T-helper 2 cell treated with Interferon-gamma antibody and Interleukin-4, amounts not matched to agents 5 μg/mL and 100 μg/mL, for 36 hours (primary cell): ENCODE measurements at places on chromosomes 5 and 9.
A peak's percentile ranks its signal among the peaks of the same experiment; 100 is the strongest.

GRCh38 chr5:167723254-167723871 is 568.1 kb upstream of the WWC1 start:
- no peak overlapping the region for H3K27ac ChIP-seq
- H3K36me3 ChIP-seq = no peaks in the 10 kb centered on the region
- peak; percentile 40 for DNase-seq
- peaks cover 2% of the 10 kb centered on the region for H3K4me1 ChIP-seq
- no peaks in the 10 kb centered on the region for H3K27me3 ChIP-seq

- no peaks in the 10 kb centered on the region for H3K36me3 ChIP-seq
- no peaks in the 10 kb centered on the region for H3K4me1 ChIP-seq
- H3K27ac ChIP-seq = no peak overlapping the region
These were observed 239.1 kb downstream of the ENC1 start for GRCh38 chr5:74401281-74401945.

- H3K27ac ChIP-seq = no peak overlapping the region
- H3K4me3 ChIP-seq = no peak overlapping the region
- H3K27me3 ChIP-seq = no peaks in the 10 kb centered on the region
- H3K36me3 ChIP-seq = peaks cover 17% of the 10 kb centered on the region
- DNase-seq = no peak
- peaks cover 13% of the 10 kb centered on the region for H3K4me1 ChIP-seq
These were observed 91.0 kb upstream of the JAK2 start for GRCh38 chr9:4894076-4894475.

DNA sequence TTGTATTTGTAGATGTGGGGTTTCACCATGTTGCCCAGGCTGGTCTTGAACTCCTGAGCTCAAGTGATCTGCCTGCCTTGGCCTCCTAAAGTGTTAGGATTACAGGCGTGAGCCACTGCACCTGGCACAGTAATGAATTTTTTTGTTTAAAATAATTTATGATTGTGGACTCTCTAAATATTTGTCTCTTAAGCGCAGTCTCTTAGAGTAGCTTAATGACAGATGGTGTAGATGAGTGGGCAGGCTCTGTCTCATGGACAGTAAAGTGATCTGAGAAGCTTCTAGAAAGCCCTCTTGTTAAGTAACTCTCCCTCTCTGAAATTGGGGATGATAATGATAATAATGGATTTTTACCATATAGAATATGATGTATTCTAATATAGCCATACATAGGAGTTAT is 47.5 kb upstream of the KIAA1958 start:
- H3K27ac ChIP-seq = no peak overlapping the region
- no peak for DNase-seq
- no peaks in the 10 kb centered on the region for H3K4me1 ChIP-seq
- H3K36me3 ChIP-seq = peaks cover 3% of the 10 kb centered on the region
- no peaks in the 10 kb centered on the region for H3K27me3 ChIP-seq

GRCh38 chr5:61701877-61702602 is 370.0 kb downstream of the ZSWIM6 start:
- H3K27me3 ChIP-seq = no peaks in the 10 kb centered on the region
- H3K4me1 ChIP-seq = no peaks in the 10 kb centered on the region
- H3K36me3 ChIP-seq = no peaks in the 10 kb centered on the region
- no peak overlapping the region for H3K27ac ChIP-seq
- no peak for DNase-seq

DNA sequence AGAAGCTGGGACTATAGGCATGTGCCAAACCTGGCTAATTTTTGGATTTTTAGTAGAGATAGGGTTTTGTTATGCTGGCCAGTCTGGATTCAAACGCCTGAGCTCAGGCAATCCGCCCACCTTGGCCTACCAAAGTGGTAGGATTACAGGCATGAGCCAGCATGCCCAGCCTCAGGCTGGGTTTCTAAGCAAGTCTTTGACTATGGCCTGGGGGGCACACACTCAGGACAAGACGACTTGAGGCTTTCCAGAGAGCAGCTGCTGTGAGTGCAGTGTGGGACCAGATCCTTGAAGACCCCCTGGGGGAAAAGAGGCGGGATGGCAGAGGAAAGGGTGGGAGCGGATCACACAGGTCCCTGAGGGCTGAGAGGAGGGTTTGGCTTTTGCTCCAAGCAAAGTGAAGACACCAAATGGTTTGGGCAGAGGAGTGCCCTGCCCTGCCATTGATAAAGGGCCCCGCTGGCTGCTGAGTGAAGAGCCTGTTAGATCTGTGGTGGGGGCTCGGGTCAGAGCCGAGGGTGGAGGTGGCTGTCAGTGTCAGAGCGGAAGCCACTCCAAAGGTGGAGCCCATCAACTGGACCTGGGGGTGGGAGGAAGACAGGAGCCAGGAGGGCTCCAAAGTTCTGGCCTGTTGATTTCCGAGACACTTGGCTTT is 46.8 kb upstream of the FUBP3 start:
- H3K4me1 ChIP-seq = no peaks in the 10 kb centered on the region
- no peak overlapping the region for H3K27ac ChIP-seq
- no peak for DNase-seq
- H3K36me3 ChIP-seq = no peaks in the 10 kb centered on the region
- no peak overlapping the region for H3K4me3 ChIP-seq

DNA sequence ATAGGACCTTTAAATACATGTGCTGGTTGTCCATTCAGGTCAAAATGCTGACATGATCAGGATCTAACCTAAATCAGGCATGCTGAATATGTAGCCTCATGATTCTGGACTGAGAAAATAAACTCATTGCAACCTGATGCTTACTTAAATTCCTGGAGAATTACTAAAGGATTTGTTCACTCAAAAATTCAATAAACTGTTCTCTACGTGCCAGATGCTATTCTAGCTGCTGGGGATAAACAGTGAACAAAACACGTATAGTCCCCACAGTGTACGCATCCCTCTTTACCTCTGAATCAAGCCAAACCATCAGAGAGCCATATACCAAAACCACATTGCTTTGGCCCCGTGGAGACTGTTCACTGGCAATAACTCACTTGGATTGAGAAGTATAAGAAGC is 6.1 kb downstream of the SCAI start:
- DNase-seq = no peak
- H3K27me3 ChIP-seq = no peaks in the 10 kb centered on the region
- no peak overlapping the region for H3K4me3 ChIP-seq
- peaks cover 25% of the 10 kb centered on the region for H3K4me1 ChIP-seq

DNA sequence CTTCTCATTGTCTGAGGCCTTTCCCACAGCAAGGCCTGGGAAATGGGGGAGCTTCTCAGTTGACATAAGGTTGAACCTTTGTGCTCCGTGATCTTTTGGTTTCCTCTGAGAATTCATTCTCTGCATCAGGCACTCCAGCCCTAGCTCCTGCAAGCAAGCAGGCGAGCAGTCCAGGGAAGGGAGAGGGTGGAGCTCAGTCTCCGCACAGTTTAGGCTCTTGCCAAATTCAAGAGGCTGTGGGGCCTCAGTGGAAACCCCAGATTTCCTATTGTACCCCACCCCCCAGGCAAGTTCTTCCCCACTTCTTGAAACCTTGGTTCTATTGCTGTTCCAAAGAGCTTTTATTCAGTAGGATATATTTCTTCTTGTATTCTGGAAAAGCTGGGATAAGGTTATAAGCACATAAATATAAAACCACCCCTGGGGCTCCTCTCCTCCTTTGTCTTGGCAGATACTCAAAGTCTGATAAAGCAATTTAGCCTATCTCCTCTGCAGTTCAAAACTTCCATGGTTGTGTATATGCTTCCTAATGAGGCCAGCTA is 147.2 kb downstream of the PDZD2 start:
- no peaks in the 10 kb centered on the region for H3K4me1 ChIP-seq
- DNase-seq = no peak
- H3K27me3 ChIP-seq = no peaks in the 10 kb centered on the region
- H3K27ac ChIP-seq = no peak overlapping the region
- H3K4me3 ChIP-seq = no peak overlapping the region

- no peak for DNase-seq
- peaks cover 15% of the 10 kb centered on the region for H3K27me3 ChIP-seq
- H3K4me3 ChIP-seq = no peak overlapping the region
- H3K4me1 ChIP-seq = peaks cover 33% of the 10 kb centered on the region
- H3K27ac ChIP-seq = no peak overlapping the region
- H3K36me3 ChIP-seq = peaks cover 12% of the 10 kb centered on the region
These were observed 228.5 kb downstream of the ESM1 start for GRCh38 chr5:54756796-54757402.

DNA sequence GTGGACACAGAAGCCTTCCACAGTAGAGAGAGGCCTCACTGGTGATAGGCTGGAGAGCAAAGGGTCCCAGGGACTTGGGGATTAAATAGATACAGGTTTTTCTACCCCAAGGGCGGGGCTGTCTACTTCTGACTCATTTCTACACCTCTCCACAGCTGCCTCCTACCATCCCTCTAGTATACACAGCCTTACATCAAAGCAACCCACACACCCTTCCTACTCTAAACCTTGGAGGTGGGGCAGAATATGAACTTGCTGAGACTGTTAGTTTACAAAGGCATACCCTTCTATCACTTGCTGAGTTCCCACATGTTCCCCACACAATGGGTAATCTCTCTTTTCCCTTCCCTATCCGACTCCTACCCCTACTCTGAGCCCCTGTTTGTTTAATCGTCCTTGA is 19.9 kb upstream of the PCA3 start:
- H3K27ac ChIP-seq = no peak overlapping the region
- no peaks in the 10 kb centered on the region for H3K4me1 ChIP-seq
- no peaks in the 10 kb centered on the region for H3K27me3 ChIP-seq
- H3K36me3 ChIP-seq = no peaks in the 10 kb centered on the region
- no peak overlapping the region for H3K4me3 ChIP-seq

- no peak overlapping the region for H3K27ac ChIP-seq
- no peak overlapping the region for H3K4me3 ChIP-seq
- H3K4me1 ChIP-seq = no peaks in the 10 kb centered on the region
- no peaks in the 10 kb centered on the region for H3K27me3 ChIP-seq
These were observed 107.5 kb upstream of the TLR4 start for GRCh38 chr9:117596678-117597077.

DNA sequence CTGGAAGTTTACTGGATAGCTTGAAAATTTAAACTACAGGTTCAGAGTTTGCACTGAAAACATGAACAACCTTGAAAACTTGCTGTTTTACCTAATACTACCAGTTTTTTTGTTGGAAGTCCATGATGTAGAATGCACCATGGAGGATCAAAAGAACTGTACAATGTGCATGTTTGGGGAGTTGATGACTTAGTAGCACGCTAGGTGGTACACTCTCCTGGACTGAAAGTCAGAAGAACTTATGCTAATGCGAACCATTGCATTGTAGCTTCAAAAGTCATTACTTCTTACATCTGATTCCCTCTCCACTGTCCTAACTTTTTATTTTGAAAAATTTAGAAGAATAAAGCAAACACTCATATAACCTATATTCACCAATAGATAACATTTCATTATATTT is 211.0 kb downstream of the OSTF1 start:
- H3K4me3 ChIP-seq = no peak overlapping the region
- H3K27me3 ChIP-seq = no peaks in the 10 kb centered on the region
- H3K36me3 ChIP-seq = no peaks in the 10 kb centered on the region
- H3K27ac ChIP-seq = no peak overlapping the region
- DNase-seq = no peak
- no peaks in the 10 kb centered on the region for H3K4me1 ChIP-seq

DNA sequence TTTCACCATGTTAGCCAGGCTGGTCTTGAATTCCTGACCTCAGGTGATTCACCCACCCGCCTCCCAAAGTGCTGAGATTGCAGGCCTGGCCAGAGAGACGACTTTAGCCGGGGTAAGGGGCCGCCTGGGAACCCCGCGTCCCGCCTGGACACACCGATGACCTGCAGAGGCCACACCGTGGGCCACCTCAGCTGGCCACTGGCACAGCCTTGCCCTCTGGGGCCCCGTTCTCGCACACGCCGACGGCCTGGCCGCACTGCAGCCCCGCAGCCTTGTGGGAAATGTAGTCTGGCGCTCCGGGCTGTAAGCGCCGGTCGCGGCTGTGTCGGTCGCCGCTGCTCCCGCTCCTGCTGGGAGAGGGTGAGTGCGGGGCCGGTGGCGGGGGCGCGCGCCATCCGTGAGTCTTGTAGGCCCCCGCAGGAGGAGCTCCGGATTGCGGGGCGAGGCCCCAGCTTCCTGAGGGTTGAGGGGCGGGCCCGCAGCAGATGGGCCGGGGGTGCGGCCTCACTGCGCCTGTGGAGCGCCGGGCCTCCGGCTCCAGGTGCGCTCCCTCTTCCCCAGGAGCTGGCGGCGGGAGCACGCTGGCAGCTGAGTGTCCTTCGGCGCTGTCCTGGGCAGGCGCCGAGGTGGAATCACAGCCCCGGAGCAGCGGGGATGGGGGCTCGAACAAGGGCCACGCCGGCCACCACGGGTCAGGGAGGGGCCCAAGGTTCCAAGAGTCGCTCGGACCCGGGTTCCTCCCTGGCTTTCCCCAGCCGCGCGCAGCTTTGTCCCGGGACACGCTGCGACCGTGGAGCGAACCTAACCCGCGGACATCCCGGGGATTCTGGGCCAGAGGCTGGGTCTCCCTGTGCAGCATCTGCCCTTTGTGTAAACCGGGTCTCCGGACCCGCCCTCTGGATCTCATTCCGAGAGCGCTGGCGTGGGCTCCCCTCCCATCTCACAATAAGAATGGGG is at the start of gene ZFP2:
Gene ZFP2, plus strand, starts transcription at position 299 of the 957 bp plus-strand sequence. CDS start 35,401 bp downstream, outside the sequence.
- peak within 1 kb of the TSS; percentile 58 for H3K4me3 ChIP-seq
- H3K27ac ChIP-seq = no peak within 1 kb of the TSS
- DNase-seq = peak; percentile 4
- H3K27me3 ChIP-seq = no peaks in the 10 kb centered on the region
- peaks cover 2% of the 10 kb centered on the region for H3K36me3 ChIP-seq

- H3K4me3 ChIP-seq = no peak overlapping the region
- no peaks in the 10 kb centered on the region for H3K27me3 ChIP-seq
- H3K36me3 ChIP-seq = no peaks in the 10 kb centered on the region
- no peak for DNase-seq
- H3K27ac ChIP-seq = no peak overlapping the region
These were observed 23.5 kb downstream of the SLC6A3 start for GRCh38 chr5:1421521-1422341.

- peaks cover 7% of the 10 kb centered on the region for H3K27me3 ChIP-seq
- no peaks in the 10 kb centered on the region for H3K36me3 ChIP-seq
- H3K27ac ChIP-seq = no peak overlapping the region
- H3K4me1 ChIP-seq = no peaks in the 10 kb centered on the region
- no peak for DNase-seq
These were observed 70.7 kb downstream of the CETN3 start for GRCh38 chr5:90338712-90339372.

DNA sequence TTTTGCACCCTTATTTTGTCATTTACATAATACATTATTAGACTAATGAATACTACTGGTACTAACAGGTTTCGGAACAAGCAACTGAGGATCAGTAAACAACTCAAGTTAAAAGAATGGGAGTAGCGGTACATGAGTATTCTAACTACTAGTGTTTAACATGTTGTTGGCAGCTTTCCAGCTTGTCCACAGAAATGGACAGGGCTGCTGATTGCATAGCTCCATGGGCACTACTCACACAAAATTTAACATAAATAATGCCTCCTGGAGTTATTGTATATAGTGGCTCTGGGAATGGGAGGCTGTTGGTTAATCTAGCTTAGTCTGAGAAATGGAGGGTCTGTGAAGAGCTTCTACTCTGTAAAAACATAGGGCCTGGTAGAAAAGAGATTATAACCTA is 6.7 kb downstream of the NCBP1 start:
- H3K4me1 ChIP-seq = peaks cover 34% of the 10 kb centered on the region
- no peak for DNase-seq
- H3K27me3 ChIP-seq = no peaks in the 10 kb centered on the region
- H3K36me3 ChIP-seq = peaks cover 30% of the 10 kb centered on the region
- H3K27ac ChIP-seq = no peak overlapping the region
